ENCODE measurements at places on chromosomes 12 and 14. TPM values are rescaled to one million over a fixed set of nuclear protein-coding genes. Genes with fewer than 3 reads are reported as not detected.

Gene A2M
- total RNA-seq: 566 TPM

Gene KRT6C
- total RNA-seq: not detected

Gene SBNO1
- total RNA-seq: 19.0 TPM

Gene KRT85
- not detected for total RNA-seq

Gene AQP2
- not detected for total RNA-seq

Gene TAS2R10
- total RNA-seq: 0.40 TPM

Gene TAS2R42
- total RNA-seq: not detected

Gene ABCD2
- total RNA-seq: 0.40 TPM

Measured in epithelial cell of alveolus of lung (primary cell).